ENCODE measurements at places on chromosomes 6 and 20. TPM values are rescaled to one million over a fixed set of nuclear protein-coding genes. Genes with fewer than 3 reads are reported as not detected.

Gene HRH3
- not detected for total RNA-seq

DNA sequence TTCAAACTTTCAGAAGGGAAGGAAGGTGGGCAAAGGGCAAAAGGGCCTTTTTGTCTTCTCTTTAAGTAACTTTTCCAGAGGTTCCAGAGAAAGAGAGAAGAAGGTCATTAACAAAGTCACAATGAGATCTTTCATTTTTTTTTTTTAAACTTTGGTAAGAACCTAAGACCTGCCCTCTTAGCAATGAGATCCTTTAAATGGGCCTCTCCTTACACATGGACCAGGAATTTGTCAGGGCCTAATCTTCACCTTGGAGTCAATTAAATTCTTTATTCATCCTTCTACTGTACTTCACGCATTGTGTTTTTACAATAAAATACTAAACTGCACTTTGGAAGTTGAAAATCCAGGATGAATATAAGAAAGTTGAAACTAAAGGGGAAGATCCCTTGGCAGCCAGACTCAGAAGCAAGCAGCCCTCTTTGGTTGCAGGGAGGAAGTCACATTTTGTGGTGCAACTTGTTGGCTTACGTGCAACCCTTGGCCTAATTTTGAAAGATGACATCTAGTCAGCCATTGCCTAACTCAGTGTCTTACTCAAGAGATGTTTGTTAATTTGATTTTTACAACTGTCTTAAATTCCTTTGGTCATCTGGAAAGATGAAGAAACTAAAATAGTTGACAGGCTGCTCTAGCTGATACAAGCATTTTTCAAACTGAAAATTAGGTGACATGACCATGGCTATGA lies 11.9 kb upstream of the TMEM170B start:
- no peak for DNase-seq

- DNase-seq, result no peak
Measured at GRCh38 chr6:105884011-105884410, 202.1 kb upstream of the PRDM1 start.

DNA sequence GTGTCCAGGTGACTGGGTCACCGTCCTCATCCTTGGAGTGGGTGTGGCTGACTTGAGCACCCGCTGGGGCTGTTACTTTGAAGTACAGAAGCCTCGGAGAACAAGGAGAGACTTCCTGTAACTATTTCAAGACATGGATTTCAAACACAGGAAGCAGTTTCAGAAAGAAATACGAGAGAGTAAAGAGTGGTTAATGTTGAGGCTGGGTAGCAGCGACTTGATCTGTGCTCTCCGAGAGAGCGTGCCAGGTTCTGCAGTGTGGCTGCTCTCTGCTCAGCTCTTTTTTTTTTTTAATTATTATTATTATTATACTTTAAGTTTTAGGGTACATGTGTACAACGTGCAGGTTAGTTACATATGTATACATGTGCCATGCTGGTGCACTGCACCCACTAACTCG lies 17.5 kb upstream of the EFCAB8 start:
- DNase-seq, result no peak

Measured in glomerular endothelial cell (primary cell).